ENCODE measurements at places on chromosomes 4 and X. TPM values are rescaled to one million over a fixed set of nuclear protein-coding genes. Genes with fewer than 3 reads are reported as not detected.

Gene DMRTC1
- not detected for total RNA-seq

GRCh38 chrX:22748093-22748999 lies 251.4 kb upstream of the DDX53 start:
- H3K36me3 ChIP-seq: no peaks in the 10 kb centered on the region
- no peak overlapping the region for H3K4me3 ChIP-seq
- no peak for DNase-seq
- no peaks in the 10 kb centered on the region for H3K27me3 ChIP-seq
- H3K4me1 ChIP-seq: no peaks in the 10 kb centered on the region

GRCh38 chr4:36277533-36277932 lies 3.9 kb upstream of the DTHD1 start:
- no peak overlapping the region for H3K4me3 ChIP-seq
- H3K27me3 ChIP-seq: no peaks in the 10 kb centered on the region
- no peaks in the 10 kb centered on the region for H3K4me1 ChIP-seq
- DNase-seq: no peak
- H3K36me3 ChIP-seq: no peaks in the 10 kb centered on the region
- H3K27ac ChIP-seq: no peak overlapping the region

Gene SLC35A2
- total RNA-seq: 19.7 TPM

DNA sequence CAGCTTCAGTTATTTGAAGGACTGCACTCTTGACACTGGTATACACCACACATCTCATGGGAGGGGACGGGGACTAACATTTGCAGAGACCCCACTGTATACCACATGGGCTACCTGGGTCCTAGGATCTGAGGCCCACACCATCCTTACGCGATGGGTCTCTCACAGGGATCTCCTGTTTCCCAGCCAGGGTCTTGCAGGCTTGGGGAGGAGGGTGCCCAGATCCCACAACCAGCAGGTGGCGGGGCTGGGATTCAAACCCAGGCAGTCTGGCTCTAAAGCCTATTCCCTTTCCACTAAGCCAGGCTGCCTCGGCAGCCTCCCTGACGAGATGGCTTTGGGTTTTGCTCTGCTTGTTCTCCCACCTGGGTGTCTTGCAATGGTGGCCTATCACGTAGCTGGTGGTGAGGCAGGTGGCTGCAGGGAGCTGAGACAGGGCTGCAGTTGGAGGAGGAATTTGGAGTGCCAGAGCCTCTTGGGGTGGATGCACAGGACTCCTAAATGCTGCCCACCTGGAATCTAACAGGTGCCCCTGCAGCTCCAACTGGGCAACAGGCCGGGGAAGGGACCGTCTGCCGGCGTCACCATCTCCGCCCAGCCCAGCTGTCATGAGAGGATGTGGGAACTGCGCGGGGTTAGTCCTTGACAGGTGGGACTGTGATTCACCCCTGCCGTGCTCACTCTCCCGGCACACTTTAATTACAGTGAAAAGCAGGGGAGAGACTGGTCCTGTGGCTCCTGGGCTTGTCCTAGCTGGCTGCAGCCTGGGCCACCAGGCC lies 110.7 kb downstream of the PSAPL1 start:
- H3K4me1 ChIP-seq: no peaks in the 10 kb centered on the region
- no peaks in the 10 kb centered on the region for H3K27me3 ChIP-seq
- H3K4me3 ChIP-seq: no peak overlapping the region
- no peak for DNase-seq
- no peak overlapping the region for H3K27ac ChIP-seq

GRCh38 chr4:55154290-55154880 lies 29.0 kb upstream of the KDR start:
- H3K4me3 ChIP-seq: no peak overlapping the region
- H3K36me3 ChIP-seq: no peaks in the 10 kb centered on the region
- DNase-seq: no peak
- peaks cover 5% of the 10 kb centered on the region for H3K4me1 ChIP-seq
- H3K27ac ChIP-seq: no peak overlapping the region

DNA sequence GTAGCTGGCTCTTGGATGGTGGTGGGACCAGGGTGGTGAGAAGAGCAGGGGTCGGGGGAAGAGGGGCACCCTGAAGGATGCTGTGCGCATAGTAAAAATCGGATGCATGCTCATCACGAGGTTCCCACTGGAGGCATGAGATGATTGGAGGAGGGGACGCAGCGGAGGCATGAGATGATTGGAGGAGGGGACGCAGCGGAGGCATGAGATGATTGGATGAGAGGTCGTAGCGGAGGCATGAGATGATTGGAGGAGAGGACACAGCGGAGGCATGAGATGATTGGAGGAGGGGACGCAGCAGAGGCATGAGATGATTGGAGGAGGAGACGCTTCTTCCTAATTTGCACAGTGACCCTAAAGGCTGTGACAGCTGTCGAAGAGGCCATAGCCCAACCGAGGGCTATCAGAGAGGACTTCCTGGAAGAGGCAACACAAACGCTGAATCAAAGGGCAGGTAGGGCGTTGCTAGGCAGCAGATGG lies 106.7 kb downstream of the ADRA2C start:
- H3K4me3 ChIP-seq: no peak overlapping the region
- no peak for DNase-seq
- H3K27ac ChIP-seq: no peak overlapping the region
- H3K27me3 ChIP-seq: no peaks in the 10 kb centered on the region
- no peaks in the 10 kb centered on the region for H3K4me1 ChIP-seq

Gene NPY5R
- not detected for total RNA-seq

GRCh38 chr4:43089730-43090129 lies 197.2 kb downstream of the GRXCR1 start:
- no peaks in the 10 kb centered on the region for H3K4me1 ChIP-seq
- H3K27ac ChIP-seq: no peak overlapping the region
- no peak for DNase-seq
- H3K27me3 ChIP-seq: no peaks in the 10 kb centered on the region

GRCh38 chr4:15963576-15963975 lies 601 bp upstream of the FGFBP2 start:
- no peaks in the 10 kb centered on the region for H3K27me3 ChIP-seq
- H3K4me3 ChIP-seq: no peak overlapping the region
- DNase-seq: no peak
- no peak overlapping the region for H3K27ac ChIP-seq
- H3K4me1 ChIP-seq: no peaks in the 10 kb centered on the region

GRCh38 chr4:110164251-110164650 lies 34.2 kb downstream of the ELOVL6 start:
- peaks cover 36% of the 10 kb centered on the region for H3K4me1 ChIP-seq
- no peak for DNase-seq
- H3K27ac ChIP-seq: peak overlapping the region; percentile 85
- H3K27me3 ChIP-seq: no peaks in the 10 kb centered on the region

Gene STPG2
- not detected for total RNA-seq

Gene TMSB15A
- not detected for total RNA-seq

Gene CDX4
- total RNA-seq: not detected

Gene SMIM43
- 0.38 TPM for total RNA-seq

Gene CT45A5
- total RNA-seq: not detected

- no peak overlapping the region for H3K27ac ChIP-seq
- no peaks in the 10 kb centered on the region for H3K4me1 ChIP-seq
- H3K27me3 ChIP-seq: no peaks in the 10 kb centered on the region
- no peak for DNase-seq
- H3K36me3 ChIP-seq: no peaks in the 10 kb centered on the region
Observed at GRCh38 chr4:16582526-16582925, 315.9 kb downstream of the LDB2 start.

GRCh38 chrX:54776987-54777672 lies 20.9 kb downstream of the ITIH6 start:
- H3K27me3 ChIP-seq: no peaks in the 10 kb centered on the region
- no peaks in the 10 kb centered on the region for H3K36me3 ChIP-seq
- H3K4me1 ChIP-seq: no peaks in the 10 kb centered on the region
- H3K27ac ChIP-seq: no peak overlapping the region
- no peak for DNase-seq
- H3K4me3 ChIP-seq: no peak overlapping the region

DNA sequence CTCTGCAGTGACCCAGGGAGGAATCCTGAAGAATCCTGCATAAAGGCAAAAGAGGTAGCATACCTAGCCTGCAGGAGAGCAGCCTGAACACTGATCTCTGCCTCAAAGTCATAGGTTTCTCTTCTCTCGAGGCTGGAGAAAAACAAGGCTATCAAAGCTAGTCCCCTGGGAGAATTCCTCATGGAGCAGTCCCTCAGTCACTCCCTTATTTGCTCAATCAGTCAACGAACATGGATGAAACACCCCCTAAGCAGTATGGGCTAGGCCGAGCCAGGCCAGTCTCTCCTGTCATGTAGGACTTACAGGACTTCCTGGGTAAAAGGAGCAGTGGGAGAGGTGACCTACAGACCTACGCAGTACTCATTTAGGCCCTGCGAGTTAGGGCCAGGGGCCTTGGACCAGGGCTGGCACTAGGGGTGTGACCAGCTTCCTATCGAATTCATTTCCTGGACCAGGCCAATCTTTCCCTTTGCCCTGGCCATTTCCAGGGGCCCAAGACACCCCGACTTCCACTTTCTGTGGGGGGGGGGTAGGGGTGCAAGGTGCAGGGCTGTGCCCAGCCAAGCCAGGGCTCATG lies 164.1 kb downstream of the EFNB1 start:
- H3K27me3 ChIP-seq: no peaks in the 10 kb centered on the region
- DNase-seq: no peak
- H3K36me3 ChIP-seq: no peaks in the 10 kb centered on the region
- H3K4me1 ChIP-seq: peaks cover 43% of the 10 kb centered on the region
- H3K27ac ChIP-seq: no peak overlapping the region
